ENCODE measurements at places on chromosomes 13 and 19.
A peak's percentile ranks its signal among the peaks of the same experiment; 100 is the strongest.

GRCh38 chr19:35963514-35963913, 27.3 kb downstream of the LRFN3 start:
- peak; percentile 75 for DNase-seq

DNA sequence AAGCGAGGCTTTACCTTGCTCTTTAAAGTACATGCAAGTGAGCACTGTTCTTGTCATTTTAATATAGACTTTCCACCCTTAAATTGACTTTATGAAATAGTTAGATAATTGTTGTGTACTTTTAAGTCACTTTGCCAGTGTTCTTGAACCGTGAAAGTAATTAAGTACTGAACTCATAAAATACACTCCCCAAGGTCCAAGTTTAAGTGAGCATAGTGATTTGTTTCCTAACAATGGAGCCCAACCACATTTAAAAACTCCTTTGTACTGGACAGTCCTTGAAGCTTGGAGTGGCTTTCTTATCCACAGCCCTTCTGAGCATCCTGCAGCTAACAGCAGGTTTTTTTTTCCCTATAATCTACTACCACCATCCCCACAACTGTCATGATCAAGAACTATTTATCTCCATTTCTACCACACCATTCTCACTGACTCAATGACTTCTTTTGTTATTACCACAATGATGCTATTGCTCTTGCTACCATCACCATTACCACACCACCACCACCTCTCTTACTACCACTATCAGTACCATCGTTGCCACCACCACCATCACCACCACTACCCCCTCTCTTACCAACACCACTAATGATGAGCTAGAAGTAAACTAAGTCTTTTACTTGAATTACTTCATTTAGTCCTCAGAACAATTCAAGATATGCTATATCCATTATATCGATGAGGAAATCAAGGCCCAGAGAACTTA, 452.6 kb downstream of the DIAPH3 start:
- no peak for DNase-seq

DNA sequence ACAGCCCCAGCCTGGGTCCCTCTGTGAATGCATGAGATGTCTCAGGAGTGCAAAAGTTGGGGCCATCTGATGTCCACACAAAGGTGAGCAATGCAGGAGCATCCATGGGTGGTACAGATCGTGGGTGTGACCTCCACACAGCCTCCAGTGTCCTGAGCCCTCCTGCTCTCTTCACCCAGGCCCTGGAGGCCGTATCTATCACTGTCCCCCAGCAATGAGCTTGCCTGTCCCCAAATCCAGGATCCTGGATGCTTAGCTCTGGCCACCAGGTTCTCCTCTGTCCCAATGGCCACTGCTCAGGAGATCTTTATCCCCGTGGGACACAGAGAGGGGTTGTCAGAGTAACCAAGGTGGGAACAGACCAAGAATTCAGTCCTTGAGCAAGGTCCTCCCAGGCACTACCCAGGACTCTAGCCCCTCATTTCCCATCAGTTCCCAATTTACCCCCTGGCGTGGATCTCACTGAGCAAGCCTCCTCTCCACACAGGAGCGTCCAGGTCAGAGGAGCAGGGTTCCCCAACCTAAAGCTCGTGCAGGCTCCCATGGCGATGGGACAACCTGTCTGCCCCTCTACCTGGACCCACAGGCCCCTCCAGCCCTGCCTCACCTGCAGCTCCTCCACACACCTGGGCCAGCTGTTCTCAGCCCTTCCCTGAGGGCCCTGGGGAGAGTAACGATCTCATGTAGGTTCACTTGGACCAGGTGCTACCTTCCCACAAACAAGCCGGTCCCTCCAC, 11.3 kb downstream of the CEACAM21 start:
- DNase-seq = no peak

DNA sequence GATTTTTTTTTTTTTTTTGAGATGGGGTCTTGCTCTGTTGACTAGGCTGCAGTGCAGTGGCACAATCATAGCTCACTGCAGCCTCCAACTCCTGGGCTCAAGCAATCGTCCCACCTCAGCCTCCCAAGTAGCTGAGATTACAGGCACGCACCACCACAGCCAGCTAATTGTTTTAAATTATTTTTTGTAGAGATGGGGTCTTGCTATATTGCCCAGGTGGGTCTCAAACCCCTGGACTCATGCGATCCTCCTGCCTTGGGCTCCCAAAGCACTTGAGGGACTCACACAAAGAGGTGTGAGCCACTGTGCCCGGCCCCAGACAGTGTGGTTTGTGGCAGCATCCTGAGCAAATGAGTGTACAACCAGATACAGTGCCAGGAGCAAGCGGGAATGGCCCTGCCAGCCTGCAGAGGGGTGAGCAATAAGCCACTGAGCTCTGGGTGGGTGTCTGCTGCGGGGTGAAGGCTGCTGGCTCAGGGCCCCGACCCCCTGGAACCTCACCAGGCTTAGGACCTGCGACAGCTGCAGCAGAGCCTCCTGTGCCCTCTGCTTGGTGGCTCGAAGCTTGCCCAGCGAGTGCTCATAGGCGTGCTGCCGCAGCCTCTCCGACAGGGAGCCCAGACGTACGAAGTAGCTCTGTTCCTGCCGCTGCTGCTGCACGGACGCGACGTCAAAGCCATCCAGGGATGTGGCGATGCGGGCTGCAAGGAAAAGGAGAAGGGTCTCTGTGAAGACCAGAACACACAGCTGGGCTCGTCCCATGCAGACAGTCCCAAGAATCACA, 15.9 kb upstream of the TICAM1 start:
- no peak for DNase-seq
